ENCODE measurements at places on chromosomes 3 and 15.

DNA sequence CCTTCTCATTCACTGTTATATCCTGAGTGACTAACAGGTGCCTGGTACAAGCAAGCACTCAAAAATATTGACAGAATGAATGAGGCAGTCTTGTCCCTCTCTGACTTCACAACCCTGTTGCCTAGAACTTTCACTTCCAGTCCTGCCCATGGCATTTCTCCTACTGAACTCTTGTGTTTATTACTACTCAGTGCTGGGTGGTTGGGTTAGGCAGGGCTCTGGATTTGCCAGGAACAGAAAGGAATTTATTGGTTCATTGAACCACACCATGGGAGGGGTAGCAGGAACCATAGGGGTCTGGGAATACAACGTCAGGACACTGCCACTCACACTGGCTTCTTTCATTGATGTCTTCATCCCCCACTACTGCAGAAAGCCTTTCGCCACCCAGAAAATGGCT is 41.9 kb upstream of the SEMA4B start:
- no peak for DNase-seq
- peaks cover 42% of the 10 kb centered on the region for H3K4me1 ChIP-seq
- no peaks in the 10 kb centered on the region for H3K36me3 ChIP-seq
- H3K4me3 ChIP-seq: no peak overlapping the region
- no peaks in the 10 kb centered on the region for H3K27me3 ChIP-seq

DNA sequence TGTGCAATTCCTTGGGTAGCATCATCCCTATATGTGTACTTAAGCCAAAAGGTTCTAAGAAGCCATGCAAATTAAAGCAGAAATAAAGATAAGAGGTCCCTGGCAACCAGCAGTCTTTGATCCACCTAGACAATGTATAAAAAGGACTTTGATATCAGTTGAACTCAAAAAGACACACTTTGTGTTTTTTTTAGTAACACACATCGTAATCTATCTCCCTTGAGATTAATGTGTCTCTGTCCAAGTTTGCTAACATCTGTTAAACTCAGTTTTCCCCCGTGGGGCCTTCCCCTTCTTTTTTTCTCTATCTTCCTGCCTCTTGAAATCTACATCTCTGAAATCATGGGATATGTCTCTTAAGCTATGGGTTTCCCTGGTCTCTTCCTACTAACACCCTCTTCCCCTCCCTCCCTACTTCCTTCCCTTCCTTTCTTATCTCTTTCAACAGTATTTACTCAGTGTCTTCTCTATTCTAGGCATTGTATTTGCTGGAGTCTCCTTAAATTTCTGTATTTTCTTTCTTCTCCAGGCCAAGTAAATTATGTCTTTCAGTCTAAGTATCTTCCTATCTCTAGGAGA is 27.7 kb downstream of the ALDH1A2 start:
- H3K27ac ChIP-seq: no peak overlapping the region
- peaks cover 7% of the 10 kb centered on the region for H3K4me1 ChIP-seq
- DNase-seq: no peak

GRCh38 chr3:160919942-160920341 is 163.9 kb downstream of the PPM1L start:
- no peak overlapping the region for H3K27ac ChIP-seq
- no peak overlapping the region for H3K4me3 ChIP-seq
- no peak for DNase-seq
- no peaks in the 10 kb centered on the region for H3K27me3 ChIP-seq
- H3K4me1 ChIP-seq: peaks cover 8% of the 10 kb centered on the region
- no peaks in the 10 kb centered on the region for H3K36me3 ChIP-seq

DNA sequence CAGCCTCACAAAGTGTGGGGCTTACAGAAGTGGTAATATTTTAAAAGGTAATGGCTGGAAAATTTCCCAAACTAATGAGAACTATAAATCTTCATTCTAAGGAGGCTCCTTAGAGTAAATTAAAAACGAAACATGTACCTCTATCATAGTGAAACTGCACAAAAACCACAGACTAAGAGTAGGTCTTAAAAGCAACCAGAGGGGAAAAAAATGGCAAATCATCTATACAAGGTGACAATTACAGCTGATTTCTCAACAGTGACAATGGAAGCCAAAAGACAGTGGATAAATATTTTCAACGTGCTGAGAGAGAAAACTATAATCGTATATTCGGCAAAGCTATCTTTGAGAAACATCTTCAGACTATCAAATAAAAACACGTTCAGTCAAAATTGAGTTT is 20.6 kb downstream of the HEG1 start:
- no peak for DNase-seq
- no peaks in the 10 kb centered on the region for H3K27me3 ChIP-seq
- peaks cover 17% of the 10 kb centered on the region for H3K36me3 ChIP-seq
- peaks cover 33% of the 10 kb centered on the region for H3K4me1 ChIP-seq
- no peak overlapping the region for H3K4me3 ChIP-seq

GRCh38 chr3:169865176-169865767 is 4.5 kb downstream of the LRRC31 start:
- no peak for DNase-seq
- no peak overlapping the region for H3K4me3 ChIP-seq
- no peaks in the 10 kb centered on the region for H3K36me3 ChIP-seq
- H3K27ac ChIP-seq: no peak overlapping the region
- peaks cover 17% of the 10 kb centered on the region for H3K4me1 ChIP-seq

- no peaks in the 10 kb centered on the region for H3K27me3 ChIP-seq
- H3K4me3 ChIP-seq: no peak overlapping the region
- DNase-seq: no peak
- H3K36me3 ChIP-seq: peaks cover 8% of the 10 kb centered on the region
- H3K4me1 ChIP-seq: peaks cover 32% of the 10 kb centered on the region
Measured at GRCh38 chr3:144097163-144097562, 125.5 kb downstream of the DIPK2A start.

DNA sequence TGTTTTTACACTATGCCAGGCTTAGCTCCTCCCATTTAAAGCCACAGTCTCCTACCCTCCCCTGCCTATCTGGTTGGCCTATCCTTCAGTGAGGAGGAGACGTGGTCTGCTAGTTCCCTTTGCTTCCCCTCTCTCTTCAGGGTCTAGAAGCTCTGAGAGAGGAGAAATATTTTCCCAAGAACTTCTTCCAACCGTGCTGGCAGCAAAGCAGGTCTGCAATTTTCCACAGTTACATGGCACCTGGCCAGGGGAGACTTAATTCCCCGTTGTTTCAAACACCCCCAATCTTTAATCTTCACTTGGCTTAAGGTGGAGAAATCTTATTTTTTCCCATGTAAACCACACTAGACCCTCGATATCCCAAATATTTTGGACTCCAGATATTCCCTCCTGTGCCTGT is 149.5 kb upstream of the MCTP2 start:
- no peak overlapping the region for H3K4me3 ChIP-seq
- no peak overlapping the region for H3K27ac ChIP-seq
- H3K27me3 ChIP-seq: no peaks in the 10 kb centered on the region
- DNase-seq: no peak

DNA sequence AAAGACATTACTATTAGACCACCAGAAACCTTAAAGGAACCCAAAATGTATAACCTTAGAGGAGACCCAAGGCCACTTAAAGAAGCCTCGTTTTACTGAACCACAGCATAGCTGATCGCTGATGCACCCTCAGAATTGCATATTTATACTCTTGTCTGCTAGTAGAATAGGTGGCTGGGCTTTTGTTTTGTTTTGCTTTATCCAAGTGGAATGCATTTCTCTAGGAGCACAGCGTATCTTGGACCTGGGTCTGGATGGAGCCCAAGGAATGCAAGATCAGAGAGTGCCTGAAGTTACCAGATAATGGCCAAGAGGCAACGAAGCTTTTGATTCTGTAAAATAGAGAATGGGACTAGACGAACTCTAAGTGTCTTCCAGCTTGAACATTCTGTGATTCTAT is 129.2 kb upstream of the COL8A1 start:
- H3K4me1 ChIP-seq: peaks cover 4% of the 10 kb centered on the region
- H3K36me3 ChIP-seq: no peaks in the 10 kb centered on the region
- H3K27me3 ChIP-seq: no peaks in the 10 kb centered on the region

GRCh38 chr3:134544316-134544715 is 58.5 kb downstream of the CEP63 start:
- DNase-seq: no peak
- H3K36me3 ChIP-seq: peaks cover 16% of the 10 kb centered on the region
- H3K4me1 ChIP-seq: no peaks in the 10 kb centered on the region
- H3K27ac ChIP-seq: no peak overlapping the region
- no peaks in the 10 kb centered on the region for H3K27me3 ChIP-seq
- H3K4me3 ChIP-seq: no peak overlapping the region

DNA sequence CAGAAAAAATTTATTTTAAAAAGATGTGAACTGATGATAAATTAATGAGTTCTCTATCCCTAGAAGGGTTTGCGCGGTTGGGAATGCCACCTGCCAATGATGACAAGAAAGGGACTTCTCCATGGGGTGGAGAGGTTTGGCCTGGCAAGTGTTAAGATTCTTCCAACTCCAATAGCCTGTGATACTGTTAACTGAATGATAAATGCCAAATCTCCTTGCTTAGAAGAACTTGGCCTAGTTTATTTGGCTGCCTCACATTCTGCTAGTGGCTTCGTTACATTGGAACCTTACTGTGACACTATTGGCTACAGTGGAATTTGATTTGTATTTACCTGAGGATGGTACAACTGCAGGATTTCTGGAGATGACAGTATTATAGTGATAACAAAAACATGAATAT is 91.7 kb upstream of the CCNL1 start:
- H3K27me3 ChIP-seq: no peaks in the 10 kb centered on the region
- peaks cover 35% of the 10 kb centered on the region for H3K4me1 ChIP-seq
- DNase-seq: no peak
- no peaks in the 10 kb centered on the region for H3K36me3 ChIP-seq

DNA sequence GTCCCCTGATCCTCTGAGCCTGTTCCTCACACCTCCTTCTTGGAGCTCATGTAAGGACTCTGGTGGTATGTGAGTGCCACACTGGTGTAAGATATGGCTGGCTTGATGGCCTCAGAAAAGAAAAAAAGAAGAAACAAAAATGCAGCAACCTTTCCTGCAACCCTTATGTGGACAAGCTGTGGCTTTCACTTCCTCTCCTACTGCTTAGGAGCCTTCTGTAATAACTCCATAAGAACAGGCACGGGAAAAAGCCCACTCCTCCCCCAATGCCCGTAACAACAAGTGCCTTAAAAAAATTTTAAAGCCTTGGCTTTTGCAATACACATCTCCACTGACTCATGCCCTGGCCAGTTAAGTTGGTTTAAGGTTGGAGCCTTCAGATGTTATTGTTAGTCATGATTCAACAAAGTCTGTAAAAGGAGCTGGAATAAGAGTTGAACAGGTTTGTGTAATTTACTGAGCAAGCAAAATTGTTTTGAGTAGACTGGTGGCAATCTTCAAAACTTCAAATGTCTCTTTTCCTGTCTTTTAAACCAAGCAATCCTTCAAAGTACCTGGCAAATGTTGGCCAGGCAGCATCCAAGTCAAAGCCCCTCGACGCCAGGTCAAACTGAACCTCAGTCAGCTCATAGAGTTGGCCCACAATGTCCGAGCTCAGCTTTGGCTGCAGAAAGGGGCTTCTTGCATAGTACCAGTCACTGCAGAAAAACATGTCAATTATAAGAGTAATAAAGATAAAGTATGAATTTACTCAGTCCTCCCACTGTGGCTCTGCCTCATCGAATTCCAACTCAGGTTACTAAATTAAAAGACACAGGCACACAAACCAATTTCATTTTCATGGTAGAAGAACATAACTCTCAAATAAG is 22.9 kb downstream of the FYCO1 start:
- DNase-seq: no peak
- H3K27ac ChIP-seq: no peak overlapping the region
- H3K36me3 ChIP-seq: peaks cover 45% of the 10 kb centered on the region
- no peaks in the 10 kb centered on the region for H3K4me1 ChIP-seq
- no peak overlapping the region for H3K4me3 ChIP-seq

DNA sequence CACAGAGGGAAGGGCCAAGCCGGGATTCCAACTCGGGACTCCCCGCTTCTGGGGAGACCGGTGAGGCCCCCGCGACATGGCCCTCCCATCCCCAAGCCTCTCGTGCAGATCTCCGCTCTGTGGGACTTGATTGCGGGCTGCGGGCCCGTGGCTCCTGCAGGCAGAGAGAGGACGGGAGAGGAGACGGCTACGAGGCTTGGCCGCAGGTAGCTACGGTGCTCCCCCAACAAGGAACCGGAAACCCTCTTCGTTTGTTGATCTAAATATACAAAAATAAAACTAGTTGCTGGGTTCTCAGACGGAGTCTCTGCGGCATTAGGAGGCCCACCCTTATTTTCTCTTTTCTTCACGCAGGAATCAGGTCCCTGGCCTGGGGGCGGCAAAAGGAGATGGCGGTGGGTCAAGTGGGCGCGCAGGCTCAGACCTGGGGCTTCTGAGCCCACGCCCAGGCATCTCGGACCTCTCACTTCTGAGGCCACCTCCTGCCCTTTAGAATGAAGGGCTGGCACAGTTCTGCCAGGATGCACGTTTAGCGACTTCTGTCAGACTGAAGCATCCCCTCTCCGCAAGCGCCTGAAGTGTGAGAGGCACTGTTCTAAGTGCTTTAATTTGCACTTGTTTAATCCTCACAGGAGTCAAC is 10.9 kb downstream of the GNB5 start:
- H3K4me3 ChIP-seq: peak overlapping the region; percentile 94
- H3K4me1 ChIP-seq: peaks cover 31% of the 10 kb centered on the region
- DNase-seq: no peak
- H3K27ac ChIP-seq: peak overlapping the region; percentile 76
- H3K27me3 ChIP-seq: peaks cover 22% of the 10 kb centered on the region

DNA sequence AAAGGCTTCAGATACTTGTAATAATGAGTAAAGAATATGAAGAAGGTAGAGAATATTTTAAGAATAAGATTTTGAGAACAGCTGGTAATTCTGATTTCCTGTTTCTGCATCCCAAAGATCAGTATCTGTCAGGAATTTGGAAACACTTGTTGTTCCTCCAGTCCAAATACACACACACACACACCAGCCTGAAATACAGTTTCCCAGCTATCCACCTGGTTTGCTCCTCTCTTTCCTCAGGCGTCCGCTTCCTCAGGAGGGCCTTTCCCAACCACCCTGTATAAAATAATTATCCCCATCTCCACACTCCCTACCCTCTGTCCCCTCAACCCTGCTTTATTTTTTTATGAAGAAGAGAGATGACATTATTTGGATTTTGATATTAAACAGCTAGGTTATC is 2.0 kb upstream of the FSIP1 start:
- peak overlapping the region; percentile 37 for H3K27ac ChIP-seq
- DNase-seq: no peak
- no peaks in the 10 kb centered on the region for H3K27me3 ChIP-seq
- peak overlapping the region; percentile 79 for H3K4me3 ChIP-seq
- no peaks in the 10 kb centered on the region for H3K36me3 ChIP-seq

DNA sequence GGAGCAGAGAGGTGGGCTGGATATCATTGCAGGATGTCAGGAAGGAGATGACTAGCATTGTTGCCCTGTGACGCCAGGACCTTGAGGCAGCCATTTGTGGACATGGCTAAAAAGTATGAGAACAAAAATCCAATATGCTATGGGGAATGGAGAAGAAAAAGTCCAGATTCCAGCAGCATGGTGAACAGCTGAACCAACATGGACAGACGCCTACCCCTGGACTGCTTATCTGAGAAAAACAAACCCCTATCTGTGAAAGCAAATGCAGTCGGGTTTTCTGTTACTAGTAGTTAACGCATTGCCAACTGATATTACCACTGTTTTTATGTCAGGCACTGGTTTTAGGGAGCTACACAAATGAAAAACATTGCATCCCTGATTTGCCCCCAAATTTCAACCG is 251.2 kb upstream of the RORA start:
- no peaks in the 10 kb centered on the region for H3K36me3 ChIP-seq
- DNase-seq: no peak
- H3K27ac ChIP-seq: no peak overlapping the region

- no peak for DNase-seq
- H3K4me1 ChIP-seq: no peaks in the 10 kb centered on the region
- H3K4me3 ChIP-seq: no peak overlapping the region
- no peak overlapping the region for H3K27ac ChIP-seq
- no peaks in the 10 kb centered on the region for H3K27me3 ChIP-seq
Measured at GRCh38 chr3:155231792-155232191, 61.7 kb downstream of the STRIT1 start.
